Activated B cell treated with CpG ODN at 0.5 μM for 24 hours (primary cell): ENCODE measurements at places on chromosomes 6 and 20. TPM values are rescaled to one million over a fixed set of nuclear protein-coding genes. Genes with fewer than 3 reads are reported as not detected.

DNA sequence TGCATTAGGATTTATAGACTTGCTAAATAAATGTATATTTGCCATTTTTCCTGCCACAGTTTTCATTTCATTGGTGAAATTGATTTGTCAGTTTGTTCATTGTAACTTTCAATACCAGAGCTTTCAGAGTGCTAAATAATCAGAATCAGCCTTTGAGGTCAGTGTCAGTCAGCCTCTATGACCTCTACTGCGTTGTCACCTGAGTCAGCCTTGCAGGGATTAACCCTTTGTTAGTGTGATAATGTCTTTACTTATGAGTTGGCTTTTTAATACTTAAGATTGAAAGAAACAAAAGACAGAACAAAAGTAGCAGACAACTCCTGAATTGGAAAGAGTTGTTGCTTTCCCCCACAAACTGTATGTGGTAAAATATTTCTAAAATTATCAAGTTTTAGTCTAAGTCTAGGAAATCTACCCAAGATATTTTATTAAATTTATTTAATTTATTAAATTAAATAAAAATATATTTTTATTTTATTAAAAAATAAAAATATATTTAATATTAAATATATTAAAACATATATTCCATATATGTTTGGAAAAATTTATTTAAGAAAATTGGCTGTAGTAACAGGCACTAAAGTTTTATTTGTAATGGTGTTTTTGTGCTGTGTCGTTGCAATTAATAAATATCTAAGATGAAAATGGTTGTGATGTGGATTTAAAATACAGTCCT, 125.2 kb downstream of the AFG1L start:
- H3K4me1 ChIP-seq, result no peaks in the 10 kb centered on the region
- no peaks in the 10 kb centered on the region for H3K36me3 ChIP-seq
- H3K27ac ChIP-seq, result no peak overlapping the region

DNA sequence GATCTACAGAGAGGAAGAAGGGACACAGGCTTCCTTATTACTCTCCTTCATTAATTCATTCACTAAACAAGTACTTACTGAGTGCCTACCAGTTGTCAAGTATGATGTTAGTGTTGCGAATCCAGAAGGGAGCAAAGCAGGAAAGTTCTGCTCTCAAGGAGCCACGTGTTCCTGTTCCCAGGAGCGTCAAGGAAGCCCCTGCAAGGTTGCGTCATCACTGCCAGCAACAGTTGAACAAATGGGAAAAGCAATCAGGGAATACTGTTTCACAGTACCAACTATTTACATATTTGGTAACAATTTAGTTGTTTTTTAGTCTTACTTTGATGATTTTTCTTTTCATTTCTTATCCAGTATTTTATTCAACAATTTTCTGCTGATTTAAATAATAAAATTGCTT, 310.0 kb downstream of the FOXA2 start:
- H3K27ac ChIP-seq, result no peak overlapping the region
- H3K36me3 ChIP-seq, result no peaks in the 10 kb centered on the region
- no peaks in the 10 kb centered on the region for H3K4me1 ChIP-seq

- no peaks in the 10 kb centered on the region for H3K4me1 ChIP-seq
- H3K27me3 ChIP-seq, result peaks cover 36% of the 10 kb centered on the region
- H3K27ac ChIP-seq, result no peak overlapping the region
- no peak for DNase-seq
- H3K36me3 ChIP-seq, result no peaks in the 10 kb centered on the region
- H3K4me3 ChIP-seq, result no peak overlapping the region
These were observed 19.9 kb downstream of the DSP start for GRCh38 chr6:7561153-7561964.

- H3K36me3 ChIP-seq, result peaks cover 83% of the 10 kb centered on the region
- H3K4me3 ChIP-seq, result no peak overlapping the region
- DNase-seq, result no peak
These were observed 334.6 kb downstream of the ESR1 start for GRCh38 chr6:152142105-152142504.

DNA sequence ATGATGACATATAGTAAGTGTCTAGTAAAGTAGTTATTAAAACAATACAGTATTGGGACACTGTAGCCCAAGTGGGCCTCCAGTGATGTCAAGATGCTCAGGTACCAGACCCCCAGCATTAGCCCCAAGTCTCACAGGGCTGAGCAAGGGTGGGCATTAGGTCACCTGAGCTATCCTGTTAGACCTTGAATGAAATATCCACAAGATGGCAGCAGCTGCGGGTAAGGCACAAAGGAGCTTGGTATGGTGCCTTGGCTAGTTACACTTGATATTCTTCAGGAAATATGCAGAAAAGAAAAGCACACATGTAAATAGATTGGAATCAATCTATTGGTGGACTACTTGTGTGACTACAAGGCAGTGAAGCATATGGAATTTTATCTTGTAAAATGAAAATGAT, 701.8 kb upstream of the ADGRB3 start:
- no peaks in the 10 kb centered on the region for H3K4me1 ChIP-seq
- H3K4me3 ChIP-seq, result no peak overlapping the region
- no peak overlapping the region for H3K27ac ChIP-seq

GRCh38 chr6:164303102-164303964, 888.8 kb downstream of the QKI start:
- no peak for DNase-seq
- H3K4me3 ChIP-seq, result no peak overlapping the region
- no peaks in the 10 kb centered on the region for H3K4me1 ChIP-seq
- no peaks in the 10 kb centered on the region for H3K27me3 ChIP-seq

Gene ADISSP
- total RNA-seq, result 29.9 and 31.1 TPM in 2 replicates

Gene ANKRD6
- 6.6 and 9.6 TPM in 2 replicates for total RNA-seq
